Fibroblast of villous mesenchyme (primary cell): ENCODE measurements at places on chromosomes 12 and 14. TPM values are rescaled to one million over a fixed set of nuclear protein-coding genes. Genes with fewer than 3 reads are reported as not detected.

CCDC175 gene
- not detected in 2 replicates for total RNA-seq

ANKRD33 gene
- total RNA-seq: not detected in 2 replicates

DNA sequence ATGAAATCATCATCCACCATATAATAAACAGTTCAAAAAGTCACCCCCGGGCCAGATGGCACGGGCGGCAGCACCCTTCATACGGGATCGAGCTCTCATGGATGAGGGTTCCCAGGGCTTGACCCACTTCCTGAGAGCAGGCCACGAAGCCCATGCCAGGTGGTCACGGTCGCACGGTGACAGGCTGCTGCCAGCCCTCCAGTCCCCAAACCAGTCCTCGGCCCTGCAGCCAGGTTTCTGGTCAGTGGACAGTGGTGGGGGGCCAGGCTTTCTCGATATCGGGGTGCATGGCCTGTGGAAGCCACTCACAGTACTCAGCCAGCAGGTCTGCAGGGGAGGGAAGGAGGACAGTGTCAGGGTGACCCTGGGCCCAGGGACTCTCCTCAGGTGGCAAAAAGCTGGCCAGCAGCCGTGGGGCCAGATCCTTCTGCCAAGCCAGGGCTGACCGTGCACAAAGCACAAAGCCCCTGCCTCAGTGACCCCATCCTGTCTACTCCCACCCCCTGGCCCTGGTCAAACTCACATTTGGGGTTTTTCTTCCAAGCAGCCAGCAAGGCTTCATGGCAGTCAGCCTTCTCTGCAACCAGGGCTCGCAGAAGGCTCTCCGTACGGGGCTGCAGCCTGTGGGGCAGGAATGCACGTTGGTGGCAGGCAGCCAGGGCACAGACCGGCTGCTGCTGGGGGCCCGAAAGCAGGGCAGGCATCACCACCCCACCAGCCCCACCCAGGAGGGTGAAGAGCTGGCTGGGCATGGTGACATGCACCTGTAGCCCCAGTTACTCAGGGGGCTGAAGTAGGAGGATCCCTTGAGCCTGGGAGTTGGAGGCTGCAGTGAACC lies 33.3 kb upstream of the UBC start:
- no peak for DNase-seq

DNA sequence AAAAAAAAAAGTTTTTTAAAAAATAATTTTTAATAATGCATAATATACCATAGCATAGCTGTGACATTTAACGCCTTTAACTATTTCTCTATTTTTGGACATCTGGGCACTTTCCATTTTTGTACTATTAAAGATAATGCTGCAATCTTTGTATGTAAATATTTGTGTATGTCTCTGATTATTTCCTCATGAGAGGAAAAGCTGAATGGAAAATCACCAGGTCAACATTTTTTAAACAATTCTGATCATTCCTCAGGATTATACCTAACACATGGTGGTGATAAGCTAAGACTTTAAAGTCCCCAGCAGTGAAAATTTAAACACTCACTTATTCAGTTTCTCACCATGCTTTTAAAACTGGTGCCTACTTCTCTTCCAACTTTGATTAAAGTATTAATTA lies 31.3 kb upstream of the NR1H4 start:
- DNase-seq: peak; percentile 19

DNA sequence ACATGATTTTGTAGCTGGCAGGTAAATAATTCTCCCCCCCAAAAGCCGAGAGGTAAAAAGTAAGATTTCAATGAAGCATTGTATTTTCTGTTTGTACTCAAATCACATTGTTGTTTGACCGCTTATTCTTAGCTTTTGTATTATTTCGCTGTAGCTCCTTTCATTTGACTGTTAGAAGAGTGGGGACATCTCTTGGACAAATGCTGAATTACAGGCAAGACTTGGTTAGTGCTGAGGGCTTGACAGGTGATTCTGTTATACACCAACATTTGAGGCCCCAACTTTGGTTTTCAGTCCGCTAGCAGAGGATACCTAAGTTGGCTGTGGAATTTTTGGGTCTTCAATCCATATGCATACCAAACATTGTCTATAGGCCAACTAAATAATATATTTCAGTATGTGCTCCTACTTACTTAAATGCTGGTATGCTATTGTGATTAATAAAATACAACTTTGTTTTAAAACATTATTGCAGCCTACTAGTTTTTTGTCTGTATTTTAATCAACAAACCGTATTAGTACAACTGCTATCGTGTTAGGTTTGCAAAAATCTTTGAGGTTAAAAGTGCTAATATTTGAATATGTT lies 102.2 kb downstream of the ERC1 start:
- peak; percentile 74 for DNase-seq

GRCh38 chr14:44170556-44170955 lies 336.5 kb downstream of the FSCB start:
- no peak for DNase-seq

DNA sequence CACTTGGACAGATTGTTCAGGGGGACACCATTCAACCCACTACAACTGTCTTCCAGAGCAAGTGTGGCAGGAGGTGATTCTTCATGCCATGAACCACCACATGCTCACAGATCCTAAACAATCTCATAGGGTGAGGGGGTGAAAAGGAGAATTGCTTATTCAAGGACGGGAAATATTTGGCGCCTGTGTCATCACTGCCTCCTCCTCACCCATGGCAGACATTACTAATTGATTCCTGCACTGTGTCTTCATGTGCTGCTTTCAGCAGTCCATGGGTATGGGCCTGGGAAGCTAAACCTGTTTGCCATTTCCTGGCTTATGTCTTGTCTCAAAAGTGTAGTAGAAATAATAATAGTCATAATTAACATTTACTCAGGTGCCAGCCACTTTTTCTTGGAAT lies 31.3 kb downstream of the MMAB start:
- no peak for DNase-seq

SLC39A2 gene
- not detected in 2 replicates for total RNA-seq

DNA sequence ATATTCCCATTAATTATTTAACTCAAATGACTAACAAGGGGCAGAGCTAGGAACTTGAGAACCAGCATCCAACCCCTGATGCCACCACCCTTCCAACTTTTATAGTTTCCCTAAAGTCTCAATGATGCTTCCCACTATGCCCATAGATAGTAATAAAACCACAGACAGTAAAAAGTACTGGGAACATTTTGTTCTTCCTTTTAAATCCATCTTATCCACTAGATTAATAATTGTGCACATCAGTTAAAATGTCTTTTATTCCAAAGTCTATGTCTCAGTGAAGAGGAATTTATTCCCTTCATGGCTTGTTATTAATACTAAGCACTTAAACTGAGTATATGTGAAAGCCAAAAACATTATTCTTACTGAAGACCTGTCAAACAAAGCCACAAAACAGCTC lies 45.8 kb downstream of the SINHCAF start:
- DNase-seq: peak; percentile 53

POTEG gene
- not detected in 2 replicates for total RNA-seq

KRT71 gene
- not detected in 2 replicates for total RNA-seq

IL26 gene
- total RNA-seq: not detected in 2 replicates

VWF gene
- under 0.01 and 0.32 TPM in 2 replicates for total RNA-seq

GRCh38 chr12:121776190-121777098 lies 17.0 kb downstream of the RHOF start:
- DNase-seq: peak; percentile 66

DNA sequence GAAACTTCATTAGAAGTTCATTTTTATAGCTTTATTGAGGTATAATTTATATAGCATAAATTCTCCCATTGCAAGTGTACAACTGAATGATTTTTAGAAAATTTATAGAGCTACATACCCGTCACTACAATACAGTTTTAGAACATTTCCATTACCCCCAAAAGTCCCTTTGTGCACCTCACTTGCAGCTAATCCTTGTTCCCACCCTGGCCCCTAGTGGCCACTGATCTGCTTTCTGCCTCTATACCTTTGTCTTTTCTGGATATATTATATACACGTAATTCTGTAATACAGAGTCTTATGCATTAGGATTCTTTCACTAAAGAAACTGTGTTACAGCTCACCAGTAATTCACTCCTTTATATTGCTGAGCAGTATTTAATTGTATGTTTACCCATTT lies 145.1 kb upstream of the DIO2 start:
- peak; percentile 10 for DNase-seq

DNA sequence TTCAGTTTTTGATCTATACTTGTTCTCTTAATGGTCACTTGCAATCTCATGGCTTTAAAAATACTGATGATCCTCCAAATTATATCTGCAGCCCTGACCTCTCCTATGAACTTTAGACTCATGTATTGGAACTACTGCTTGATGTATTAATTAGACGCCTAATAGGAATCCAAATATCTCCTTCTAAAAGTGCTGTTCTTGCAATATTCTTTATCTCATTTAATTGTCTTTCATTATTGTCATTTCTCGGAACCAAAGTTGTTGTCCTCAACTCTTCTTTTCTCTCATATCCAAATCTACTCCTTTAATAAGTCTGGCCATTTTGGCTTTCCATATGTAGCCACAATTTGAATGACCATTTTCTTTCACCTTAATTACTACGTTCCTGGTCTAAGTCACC lies 907.6 kb upstream of the SEL1L start:
- DNase-seq: no peak

DNA sequence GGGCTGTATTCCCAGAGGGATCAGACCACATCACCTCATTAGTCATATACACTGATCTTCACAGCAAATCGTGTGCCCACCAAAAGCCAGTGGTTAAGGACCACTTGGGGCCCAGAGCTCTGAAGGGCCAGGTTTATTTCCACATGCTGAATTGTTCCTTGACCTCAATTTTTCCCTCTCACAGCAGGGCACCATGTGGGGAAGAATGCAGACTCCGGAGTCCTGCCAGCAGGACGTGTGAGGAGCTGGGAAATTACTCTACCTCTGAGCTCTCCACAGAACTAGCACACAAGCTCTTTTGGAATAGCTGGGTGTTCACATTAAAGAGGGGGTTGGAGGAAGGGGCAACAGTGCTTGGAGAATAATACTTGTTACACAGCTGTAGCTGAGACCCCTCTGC lies 57.6 kb upstream of the SEL1L start:
- no peak for DNase-seq

CPNE6 gene
- not detected in 2 replicates for total RNA-seq

GRCh38 chr14:95462491-95462890 lies 54.0 kb downstream of the SYNE3 start:
- DNase-seq: no peak

- DNase-seq: peak; percentile 76
These were observed 39.6 kb downstream of the CCDC85C start for GRCh38 chr14:99564256-99564925.

DNA sequence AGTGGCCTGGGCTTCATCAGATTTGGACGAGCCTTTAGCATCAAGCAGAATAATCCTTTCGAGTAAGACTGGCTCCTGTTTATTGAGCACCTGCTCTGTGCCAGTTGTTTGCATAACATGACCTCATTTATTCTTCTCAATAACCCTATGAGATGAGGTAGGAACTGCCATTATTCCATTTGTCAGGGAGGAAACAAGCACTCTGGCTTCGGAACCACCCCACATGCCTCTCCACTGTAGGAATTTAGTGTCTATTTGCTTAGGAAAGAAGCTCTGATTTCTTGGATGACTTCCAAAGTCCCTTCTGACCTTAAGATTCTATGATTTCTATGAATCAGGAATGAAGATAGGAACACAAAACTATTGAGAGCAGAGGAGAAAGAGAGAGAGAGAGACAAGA lies 11.0 kb downstream of the SAMD4A start:
- peak; percentile 44 for DNase-seq

NPAS3 gene
- total RNA-seq: 0.86 and 0.97 TPM in 2 replicates

DNA sequence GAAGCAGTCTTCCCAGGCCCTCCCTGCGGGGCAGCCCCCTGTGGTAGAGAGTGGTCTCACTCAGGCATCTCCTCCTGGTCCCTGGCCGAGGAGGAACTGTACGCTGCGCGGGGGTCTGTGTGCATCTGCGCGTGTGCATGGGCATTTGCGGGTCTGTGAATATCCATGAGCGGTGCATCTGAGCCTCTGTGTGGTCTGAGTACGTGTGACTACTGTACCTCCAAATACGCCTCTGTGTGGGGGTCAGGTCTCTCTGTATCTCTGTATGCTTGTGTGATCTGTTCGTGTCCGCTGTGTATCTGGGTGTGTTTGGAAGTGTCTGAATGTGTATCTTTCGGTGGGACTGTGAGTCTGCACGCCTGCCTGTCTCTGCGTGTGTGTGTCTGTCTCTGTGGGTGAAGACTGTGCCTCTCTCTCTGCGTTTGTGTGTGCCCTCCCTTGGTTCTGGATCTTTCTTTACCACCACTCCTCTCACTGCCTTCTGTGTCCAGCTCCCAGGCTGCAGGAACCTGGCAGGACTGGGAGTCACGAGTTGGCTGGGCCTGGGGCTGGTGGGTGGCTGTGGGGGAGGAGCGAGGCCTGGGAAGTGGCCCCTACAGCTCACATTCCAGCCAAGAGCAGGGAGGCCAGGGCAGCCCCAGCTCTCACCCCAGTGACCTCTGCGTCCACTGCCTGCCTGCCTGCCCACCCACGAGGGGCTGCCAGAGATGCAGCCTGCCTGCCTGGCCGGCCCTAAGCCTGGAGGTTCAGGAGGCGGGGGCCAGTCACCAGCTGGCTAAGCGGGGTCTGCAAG lies 1.1 kb upstream of the PGF start:
- DNase-seq: no peak

DNA sequence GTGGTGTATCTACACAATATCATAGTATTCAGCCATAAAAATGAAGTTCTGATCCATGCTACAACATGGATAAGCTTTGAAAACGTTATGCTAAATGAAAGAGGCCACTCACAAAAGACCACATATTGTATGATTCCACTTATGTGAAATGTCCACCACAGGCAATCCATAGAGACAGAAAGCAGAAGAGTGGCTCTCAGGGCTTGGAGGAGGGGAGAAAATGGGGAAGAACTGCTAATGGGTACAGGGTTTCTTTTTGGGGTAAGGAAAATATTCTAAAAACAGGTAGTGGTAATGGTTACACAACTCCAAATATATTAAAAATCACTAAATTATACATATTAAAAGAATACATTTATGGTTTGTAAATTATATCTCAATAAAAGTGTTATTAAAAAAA lies 16.5 kb downstream of the SCNN1A start:
- DNase-seq: no peak

AQP6 gene
- total RNA-seq: not detected in 2 replicates

GRCh38 chr12:82596483-82596882 lies 90.2 kb upstream of the TMTC2 start:
- DNase-seq: no peak

KRT85 gene
- not detected in 2 replicates for total RNA-seq

NEUROD4 gene
- total RNA-seq: not detected in 2 replicates

GRCh38 chr14:88599326-88599725 lies 36.5 kb downstream of the ZC3H14 start:
- peak; percentile 43 for DNase-seq

DNA sequence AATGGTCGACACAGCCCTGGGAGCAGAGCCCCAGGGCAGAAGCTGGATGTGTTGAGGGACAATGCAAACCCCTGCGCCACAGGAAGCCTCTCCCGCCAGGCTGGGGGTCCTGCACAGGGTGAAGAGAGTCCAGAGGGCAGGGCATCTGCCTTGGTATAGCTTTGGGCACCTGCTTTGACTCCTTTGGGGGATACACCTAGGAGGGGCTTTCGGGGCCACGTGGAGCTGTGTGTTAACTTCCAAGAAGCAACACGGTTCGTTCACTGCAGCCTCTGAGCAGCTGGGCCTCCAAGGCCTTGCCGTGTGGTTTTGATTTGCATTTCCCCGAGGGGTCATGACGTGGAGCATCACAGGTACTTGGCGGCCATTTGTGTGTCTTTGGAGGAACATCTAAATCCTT lies 5.8 kb upstream of the PUS1 start:
- DNase-seq: no peak
